ENCODE measurements at places on chromosomes 6 and 20. TPM values are rescaled to one million over a fixed set of nuclear protein-coding genes. Genes with fewer than 3 reads are reported as not detected.
A peak's percentile ranks its signal among the peaks of the same experiment; 100 is the strongest.

GRCh38 chr20:58650181-58650775, 805 bp upstream of the STX16 start:
- no peak for DNase-seq

GRCh38 chr6:74087899-74088298, 391.9 kb downstream of the CD109 start:
- no peak for DNase-seq

DNA sequence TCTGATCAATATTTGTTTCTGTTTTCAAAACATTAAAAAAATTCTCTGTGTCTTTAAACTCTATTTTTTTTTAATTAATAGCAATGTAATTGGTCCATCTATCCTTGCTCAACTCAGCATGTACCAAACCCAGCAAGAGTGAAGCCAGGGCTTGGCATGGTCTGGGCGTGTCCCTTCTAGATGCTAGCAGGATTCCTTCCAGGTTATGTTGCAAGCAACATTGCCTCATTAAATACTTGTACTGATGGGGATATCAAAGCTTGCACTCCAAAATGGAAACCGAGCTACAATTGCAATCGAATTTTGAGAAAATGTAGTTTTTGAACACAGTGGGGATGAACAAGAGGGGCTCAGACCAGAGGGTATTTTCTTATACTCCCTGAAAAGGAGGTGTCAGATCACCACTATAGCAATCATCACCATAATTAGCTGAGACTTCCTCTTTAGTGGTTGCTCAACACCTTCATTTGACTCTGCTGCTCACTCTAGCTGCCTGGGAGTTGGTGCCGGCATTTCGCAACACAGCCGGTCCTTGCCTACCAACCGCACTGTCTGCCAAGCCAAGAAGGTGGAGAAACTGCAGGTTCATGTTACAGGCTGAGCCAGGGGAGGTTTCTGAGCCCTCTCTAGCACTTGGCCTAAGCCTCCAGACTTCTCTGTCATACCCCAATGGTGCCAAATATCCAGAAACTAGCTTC, 67.8 kb upstream of the RALGAPA2 start:
- no peak for DNase-seq

GRCh38 chr6:42448391-42448790, 3.3 kb downstream of the TRERF1 start:
- no peak for DNase-seq

GRCh38 chr6:29702519-29703103, 20.6 kb upstream of the HLA-F start:
- DNase-seq, result peak; percentile 92

- no peak for DNase-seq
These were observed 5.5 kb upstream of the HLA-E start for GRCh38 chr6:30483677-30484279.

Gene MATN4
- 2.2 TPM for total RNA-seq

GRCh38 chr6:105896052-105896820, 189.9 kb upstream of the PRDM1 start:
- no peak for DNase-seq

DNA sequence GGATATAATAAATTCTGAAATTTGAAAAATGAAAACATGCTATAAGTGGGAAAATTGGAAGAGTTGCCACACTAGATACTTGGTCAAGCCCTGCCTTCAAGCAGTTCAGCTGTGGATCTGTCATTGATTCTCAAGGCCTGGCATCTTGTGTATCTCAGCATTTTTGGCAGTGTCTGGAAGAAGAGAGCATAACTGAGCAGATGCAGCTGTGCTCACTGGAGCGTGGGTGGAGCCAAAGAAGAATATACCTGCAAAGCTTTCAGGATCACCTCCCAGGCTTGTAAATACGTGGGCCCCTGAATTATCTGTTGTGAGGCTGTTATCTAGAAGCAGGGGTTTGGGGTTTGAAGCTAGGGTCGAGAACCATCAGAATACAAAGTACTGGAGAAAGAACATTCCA, 31.3 kb upstream of the CHD6 start:
- no peak for DNase-seq

GRCh38 chr6:90445533-90446108, 141.3 kb downstream of the MAP3K7 start:
- DNase-seq, result no peak

GRCh38 chr6:5832668-5833067, 174.1 kb downstream of the NRN1 start:
- DNase-seq, result no peak

Gene ACSS1
- 1.5 TPM for total RNA-seq

DNA sequence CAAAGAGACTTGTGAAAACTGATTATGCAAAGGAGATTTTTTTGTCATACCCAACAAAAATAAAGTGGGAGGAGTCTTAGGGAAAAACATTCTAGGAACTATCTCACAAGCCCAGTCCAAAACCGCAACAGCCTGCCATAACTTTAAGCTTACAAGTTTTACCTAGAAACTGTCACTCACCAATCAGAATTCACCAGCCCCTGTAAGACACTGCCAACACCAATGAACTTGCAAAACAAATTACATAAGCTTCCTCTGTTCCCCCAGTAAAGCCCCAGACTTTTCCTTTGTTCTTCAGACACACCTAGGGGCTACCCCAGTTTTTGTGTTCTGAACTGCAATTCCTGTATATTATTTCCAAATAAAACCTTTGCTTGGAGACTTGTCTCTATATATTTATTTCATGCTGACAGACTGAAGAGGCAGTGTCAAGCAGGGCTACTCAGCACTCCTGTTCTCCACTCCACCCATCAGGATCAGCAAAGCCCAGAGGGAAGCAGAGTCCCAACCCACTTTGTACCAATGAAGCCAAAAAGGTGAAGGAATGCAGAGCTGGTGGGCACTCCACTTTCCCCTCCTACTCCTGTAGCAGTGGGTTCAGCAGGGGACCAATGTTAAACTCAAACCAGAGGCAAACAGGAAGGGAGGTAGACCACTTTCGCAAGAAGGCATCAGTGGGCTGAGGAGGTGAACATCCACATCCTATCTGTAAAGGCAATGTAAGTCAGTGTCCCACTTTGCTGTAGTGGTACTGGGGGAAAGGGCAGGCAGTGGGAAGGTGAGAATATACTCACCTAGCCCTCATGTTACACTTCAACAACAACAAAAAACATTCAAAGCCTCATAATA, 142.5 kb upstream of the RUNX2 start:
- DNase-seq, result no peak

DNA sequence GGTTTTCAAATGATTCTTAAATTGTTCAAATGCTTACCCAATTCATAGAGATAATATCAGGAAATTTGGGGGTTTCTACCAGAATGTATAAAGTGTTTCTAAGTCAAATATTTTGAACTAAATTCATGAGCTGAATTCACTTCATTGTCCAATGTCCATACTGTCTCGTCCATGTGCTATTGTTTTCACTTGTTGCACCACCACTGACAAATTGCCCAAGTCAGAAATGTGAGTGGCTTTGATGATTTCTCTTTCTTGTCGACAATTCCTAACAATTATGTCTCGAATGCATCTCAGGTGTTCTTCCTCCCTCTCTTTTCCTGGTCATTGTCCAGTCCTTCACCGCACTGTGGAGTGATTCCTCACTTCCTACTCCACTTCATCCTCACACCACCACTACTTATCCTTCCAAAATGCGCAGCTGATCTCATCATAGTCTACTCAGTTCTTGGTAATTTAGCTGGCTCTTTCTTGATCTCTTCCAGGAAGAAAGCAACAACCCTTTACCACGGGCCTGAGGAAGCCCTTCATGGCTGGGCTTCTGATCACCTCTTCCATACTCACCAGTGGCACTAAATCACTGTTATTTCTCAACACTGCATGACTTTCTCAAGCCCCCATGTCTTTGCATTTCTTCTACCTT, 161.1 kb downstream of the FOXA2 start:
- DNase-seq, result no peak

DNA sequence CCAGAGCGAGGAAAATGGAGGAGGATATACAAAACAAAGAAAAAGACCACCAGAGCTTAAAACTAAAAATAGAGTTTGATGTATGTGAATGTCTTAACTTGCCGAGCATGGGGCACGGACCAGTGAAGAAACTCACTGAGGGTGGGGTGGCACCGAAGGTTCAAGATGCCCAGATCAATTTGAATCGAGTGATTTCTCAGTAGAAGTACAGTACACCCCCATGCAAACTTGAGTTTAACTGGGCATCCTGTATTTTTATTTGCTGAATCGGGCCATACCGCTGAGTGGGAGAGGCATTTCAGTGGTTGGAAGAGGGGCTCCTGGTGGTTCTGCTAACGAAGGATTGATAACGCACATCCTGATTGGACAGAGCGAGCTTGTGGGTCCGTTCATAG, 81.7 kb downstream of the ANKRD60 start:
- DNase-seq, result no peak

Gene HAO1
- total RNA-seq, result 0.09 TPM

DNA sequence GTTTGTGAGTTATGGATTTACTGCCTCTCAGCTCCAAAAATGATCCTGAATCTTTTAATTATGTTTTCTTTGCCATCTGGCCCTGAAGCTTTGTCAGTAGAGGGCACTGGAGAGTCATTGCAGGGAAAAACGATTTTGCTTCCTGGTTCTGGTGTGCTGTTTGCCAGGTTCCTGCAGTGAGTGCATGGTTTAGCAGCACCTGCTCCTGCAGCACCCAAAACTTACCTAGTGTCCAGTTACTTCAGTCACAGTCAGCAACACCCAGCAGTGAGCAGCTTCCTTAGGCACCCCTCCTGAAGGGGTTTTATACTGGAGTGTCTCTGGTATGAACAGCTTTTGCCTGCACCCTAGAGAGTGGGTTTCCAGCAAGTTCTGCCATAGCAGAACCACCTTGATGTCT, 6.0 kb upstream of the TRIM26 start:
- DNase-seq, result peak; percentile 44

Gene SLC22A3
- total RNA-seq, result 2.2 TPM

DNA sequence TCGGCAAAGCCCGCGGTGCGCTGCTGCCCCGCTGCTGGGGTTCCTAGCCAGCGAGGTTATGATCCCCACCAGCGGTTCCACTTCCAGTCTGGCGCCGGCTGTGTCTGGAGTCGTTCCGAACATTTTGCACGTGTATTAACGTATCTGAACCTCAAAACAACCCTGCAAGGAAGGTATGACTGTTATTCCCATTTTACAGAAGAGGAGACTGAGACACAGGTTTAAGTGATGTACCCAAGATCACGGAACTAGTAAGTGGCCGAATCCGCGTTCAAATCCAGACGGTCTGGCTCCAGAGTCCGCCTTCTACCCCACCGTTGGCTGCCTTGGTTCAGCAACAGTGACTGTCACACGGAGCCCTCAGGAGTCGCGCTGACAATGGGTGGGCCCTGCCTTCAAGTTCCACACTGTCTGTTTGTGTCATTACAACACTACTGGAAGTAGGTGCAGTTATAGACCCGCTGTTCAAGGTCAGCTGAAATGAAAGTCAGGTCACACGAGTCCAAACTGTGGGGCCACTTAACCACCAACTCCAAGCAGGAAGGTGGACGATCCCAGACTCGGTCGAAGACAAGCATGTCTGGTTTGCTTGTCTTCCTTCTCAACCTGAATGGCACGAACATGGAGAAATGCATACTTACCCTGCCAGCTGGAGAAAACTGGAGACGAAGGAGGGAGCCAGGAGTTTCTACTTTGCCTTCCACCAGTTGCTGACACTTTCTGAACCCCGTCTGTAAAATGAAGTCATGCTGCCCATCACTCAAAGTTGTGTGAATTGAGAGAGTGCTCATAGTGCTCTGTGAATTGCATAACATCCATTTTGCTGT, 803 bp upstream of the SRXN1 start:
- DNase-seq, result no peak

Gene AAR2
- 24.9 TPM for total RNA-seq

Gene SAMD3
- total RNA-seq, result 1.2 TPM

DNA sequence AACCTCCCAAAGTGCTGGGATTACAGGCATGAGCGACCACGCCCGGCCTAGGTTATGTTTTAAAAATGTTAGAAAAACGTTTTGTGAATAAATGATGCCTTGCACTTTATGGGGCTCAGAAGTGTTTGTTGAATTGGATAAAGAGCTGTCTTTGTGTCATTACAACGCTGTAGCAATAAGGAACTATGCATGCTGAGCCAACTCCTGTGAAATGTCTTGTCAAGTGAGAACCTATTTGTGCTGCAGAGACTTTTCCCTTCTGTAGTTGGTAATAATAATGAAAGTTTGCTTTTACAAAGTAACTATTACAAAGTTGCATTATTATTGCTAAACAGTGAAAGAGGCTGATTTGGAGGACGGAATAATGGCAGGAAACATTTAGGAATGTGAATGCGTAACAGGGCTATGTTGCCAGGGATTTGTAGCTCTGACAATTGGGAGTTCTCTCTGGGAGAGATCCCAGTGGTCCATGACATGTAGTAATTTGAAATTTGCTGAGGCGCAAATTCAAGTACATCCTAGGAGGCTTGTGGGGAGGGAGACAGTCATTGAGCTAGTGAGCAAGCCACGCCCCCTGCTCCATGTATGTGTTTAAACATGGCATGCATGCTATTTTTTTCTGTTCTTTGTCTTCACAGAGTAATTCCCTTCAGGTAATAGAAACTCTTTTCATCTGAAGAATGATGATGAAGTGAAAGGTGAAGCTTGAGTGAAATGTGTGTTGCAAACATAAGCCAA, 16.8 kb upstream of the BICRAL start:
- no peak for DNase-seq

Gene SMIM28
- not detected for total RNA-seq

DNA sequence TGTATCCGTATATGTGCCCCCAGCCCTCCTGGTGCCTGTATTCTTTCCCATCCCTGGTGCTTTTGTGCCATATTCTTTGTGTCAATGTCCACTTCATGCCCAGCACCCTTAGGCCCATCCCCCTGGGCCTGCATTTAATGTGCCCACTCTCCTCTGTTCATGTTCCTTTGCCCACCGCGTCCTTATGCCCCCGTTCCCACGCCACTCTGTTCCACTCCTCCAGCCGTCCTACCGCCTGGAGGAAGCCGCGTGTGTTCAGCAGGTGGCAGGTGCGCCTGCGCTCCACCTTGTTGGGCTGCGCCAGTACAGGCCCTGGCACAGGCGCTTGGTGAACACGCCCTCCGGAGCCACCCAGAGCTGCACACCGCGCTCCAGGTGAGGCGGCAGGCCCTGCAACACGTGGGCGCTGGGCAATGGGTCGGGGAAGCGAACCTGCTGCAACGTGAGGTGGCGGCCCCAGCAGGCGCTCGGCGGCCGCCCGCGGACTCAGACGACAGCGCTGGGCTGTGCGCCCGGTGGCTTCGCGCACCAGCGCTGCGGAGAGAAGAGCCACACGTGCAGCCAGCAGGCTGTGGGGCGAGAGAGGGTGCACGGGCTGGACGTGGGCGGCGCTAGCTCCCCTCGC, 4.0 kb upstream of the FOXS1 start:
- no peak for DNase-seq

- no peak for DNase-seq
These were observed 195.9 kb downstream of the AKAP7 start for GRCh38 chr6:131331151-131331550.
